Midbrain (tissue), 1 donor: ENCODE measurements at places on chromosomes 1 and 21.

DNA sequence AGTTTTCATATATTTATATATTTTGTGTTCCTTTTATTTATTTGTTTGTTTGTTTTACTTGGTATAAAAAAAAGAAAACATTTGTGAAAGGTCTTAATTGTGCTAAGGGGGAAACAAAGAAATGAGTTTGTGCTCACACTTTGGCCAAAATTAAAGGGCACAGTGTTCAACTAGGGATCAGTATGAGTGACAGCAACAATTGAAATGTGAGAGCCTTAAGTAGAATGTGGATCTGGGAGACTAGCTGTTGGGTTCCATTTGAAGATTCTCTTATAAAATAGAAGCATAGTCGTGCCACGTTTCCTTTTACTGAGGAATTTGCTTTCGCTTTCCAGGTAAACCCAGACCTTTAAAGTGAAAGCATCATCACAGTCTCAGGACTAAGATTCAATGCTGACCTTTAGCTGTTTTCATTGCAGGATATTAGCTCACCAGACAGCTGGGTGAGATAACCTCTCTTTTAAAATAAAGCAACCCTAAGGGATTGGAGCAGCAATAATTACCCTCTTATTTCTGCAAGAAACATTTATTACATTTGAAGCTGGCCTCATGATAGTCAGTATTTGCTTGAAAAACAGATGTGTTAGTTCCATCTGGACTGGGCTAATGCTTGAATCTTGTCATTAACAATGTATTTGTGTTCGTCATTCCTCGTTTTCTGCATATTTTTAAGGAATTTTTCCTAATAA lies 37.1 kb upstream of the CD55 start:
- no peak for DNase-seq

GRCh38 chr1:81409262-81409661 lies 391.5 kb upstream of the ADGRL2 start:
- DNase-seq: no peak

GRCh38 chr1:78586572-78586971 lies 33.7 kb upstream of the IFI44L start:
- no peak for DNase-seq

DNA sequence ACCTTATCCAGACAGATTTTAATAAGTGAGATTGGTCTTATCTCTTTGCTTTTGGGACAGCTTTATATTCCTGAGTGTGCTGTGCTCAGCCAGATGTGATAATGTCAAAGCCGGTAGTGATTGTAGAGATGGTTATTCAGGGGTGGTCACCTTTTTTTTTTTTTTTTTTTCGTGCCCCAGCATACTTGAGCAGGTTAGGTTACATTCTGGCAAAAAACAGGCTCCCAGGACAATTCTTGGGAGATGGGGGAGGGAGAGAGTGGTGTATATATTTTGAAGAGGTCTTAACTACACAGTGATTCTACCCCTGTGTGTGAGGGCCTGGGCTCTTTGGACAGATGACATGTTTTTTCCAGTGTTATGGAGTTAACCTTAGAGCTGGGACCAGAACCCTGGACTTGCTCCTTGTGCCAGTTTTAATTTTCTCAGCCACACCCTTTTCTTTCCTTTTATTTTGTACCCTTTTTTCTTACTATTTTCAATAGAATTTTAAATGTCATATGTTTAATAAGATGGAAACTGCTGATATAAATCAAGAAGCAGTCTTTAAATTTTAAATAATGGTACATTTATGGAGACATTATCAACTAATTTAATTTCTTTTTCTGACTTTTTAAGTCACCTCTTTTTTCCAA lies 88.4 kb downstream of the DYRK1A start:
- DNase-seq: no peak

DNA sequence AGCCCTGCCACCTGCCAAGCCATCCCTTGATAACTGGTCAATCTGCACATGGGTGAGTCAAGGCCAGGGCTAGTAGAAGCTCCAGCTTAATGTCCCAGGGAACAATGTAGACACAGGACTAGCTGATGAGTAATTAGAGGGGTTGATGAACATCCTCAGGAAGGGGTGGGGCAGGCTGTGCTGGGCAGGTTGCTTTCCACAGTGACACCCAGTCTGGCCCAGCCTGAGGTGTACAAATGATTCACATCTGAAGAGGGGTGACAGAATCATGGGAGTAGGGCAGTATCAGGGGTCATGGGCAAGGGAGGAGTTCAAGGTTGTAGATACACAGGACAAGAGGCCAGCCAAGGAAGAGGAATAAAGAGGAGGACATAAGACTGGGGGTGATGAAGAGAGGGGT lies 4.3 kb downstream of the LPAR3 start:
- DNase-seq: no peak

- no peak for DNase-seq
Observed at GRCh38 chr1:38009088-38009840, 3.3 kb upstream of the UTP11 start.

GRCh38 chr1:156244126-156244525 lies 2.1 kb downstream of the BGLAP start:
- DNase-seq: no peak
